NCI-H1930 (cell line): ENCODE measurements at places on chromosomes 2 and 18.
A peak's percentile ranks its signal among the peaks of the same experiment; 100 is the strongest.

GRCh38 chr2:70870790-70871189 lies 35.2 kb upstream of the CD207 start:
- no peak for DNase-seq

GRCh38 chr2:108396845-108397244 lies 19.1 kb downstream of the SULT1C4 start:
- DNase-seq = no peak

- DNase-seq = no peak
Measured at GRCh38 chr2:3594493-3595281, at the start of gene COLEC11. Gene COLEC11 (plus strand): TSS chr2:3595112. CDS start chr2:3604341, 9,229 bp downstream.

GRCh38 chr2:98027538-98027937 lies 31.8 kb upstream of the TMEM131 start:
- DNase-seq = no peak

DNA sequence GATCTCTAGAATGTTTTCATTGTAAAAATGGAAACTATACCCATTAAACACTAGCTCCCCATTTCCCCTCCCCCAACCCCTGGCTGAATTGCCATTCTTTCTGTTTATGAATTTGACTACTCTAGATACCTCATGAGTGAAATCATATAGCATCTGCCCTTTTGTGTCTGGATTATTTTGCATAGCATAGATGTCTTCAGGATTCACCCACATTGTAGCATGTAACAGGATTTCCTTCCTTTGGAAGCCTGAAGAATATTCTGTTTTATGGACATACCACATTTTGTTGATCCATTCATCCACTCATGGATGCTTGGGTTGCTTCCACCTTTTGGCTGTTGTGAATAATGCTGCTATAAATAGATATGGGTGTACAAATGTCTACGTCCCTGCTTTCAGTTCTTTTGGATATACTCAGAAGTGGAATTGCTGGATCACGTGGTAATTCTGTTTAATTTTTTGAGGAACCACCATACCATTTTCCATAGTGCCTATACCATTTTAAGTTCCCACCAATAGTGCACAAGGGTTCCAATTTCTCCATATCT lies 7.7 kb upstream of the ASB1 start:
- no peak for DNase-seq

- no peak for DNase-seq
Measured at GRCh38 chr2:3265981-3266924, 111.4 kb downstream of the EIPR1 start.

DNA sequence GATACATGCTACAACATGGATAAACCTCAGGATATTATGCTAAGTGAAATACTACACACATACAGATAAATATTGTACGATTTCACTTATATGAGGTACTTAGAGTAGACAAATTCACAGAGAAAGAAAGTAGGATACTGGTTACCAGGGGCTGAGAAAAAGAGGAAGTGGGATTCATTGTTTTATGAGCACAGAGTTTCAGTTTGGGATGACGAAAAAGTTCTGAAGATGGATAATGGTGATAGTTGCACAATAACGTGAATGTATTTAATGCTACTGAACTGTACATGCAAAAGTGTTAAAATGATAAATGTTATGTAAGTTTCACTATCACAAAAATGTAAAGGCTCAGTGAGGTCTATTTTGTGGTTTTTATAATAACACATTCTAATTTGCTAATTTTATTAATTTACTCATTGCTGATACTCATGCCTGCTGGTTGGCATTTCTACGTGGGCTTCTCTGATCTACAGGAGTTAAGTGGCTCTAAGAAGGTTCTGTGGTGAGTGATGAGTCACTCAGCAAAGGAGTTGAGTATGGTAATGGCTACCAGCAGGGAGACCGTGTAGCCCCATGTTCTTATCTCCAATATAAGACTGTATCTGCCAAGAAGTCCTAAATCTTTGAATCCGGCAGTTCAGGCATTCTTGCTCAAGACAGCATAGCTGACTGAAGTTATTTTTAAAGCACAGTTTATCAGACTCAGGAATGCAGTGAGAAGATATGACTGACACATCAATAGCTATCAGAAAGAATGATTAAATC lies 41.1 kb downstream of the UPP2 start:
- DNase-seq = no peak

- no peak for DNase-seq
Measured at GRCh38 chr2:29516767-29517166, 401.6 kb downstream of the CLIP4 start.

DNA sequence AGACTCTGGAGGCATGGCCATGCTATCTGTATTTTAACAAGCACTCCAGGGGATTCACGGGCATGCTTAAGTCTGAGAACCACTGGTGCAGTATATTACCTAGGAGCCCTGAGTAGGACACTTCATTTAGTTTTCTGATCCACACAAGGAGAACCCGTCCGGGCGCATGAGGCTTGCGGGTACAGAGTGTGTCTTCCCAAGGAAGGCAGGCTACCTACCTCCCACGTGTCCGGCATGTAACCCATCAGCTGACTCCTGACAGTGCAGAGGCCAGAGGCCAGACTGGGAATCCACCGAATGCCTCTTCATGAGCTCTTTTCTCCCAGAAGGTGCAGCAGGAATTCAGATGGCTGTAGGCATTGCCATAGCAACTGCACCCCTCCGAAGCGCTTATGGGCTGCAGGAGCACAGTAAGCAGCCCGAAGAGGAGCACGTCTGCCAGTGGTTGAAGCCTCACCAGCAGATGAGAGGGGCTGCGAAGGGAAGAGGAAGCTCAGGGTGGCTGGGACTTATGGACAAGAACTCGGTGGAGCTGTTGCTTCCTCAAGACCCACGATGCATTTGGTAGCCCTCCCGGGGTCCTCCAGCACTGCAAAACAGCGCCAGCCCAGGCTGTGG lies 33.8 kb upstream of the DNMT3A start:
- DNase-seq = no peak

DNA sequence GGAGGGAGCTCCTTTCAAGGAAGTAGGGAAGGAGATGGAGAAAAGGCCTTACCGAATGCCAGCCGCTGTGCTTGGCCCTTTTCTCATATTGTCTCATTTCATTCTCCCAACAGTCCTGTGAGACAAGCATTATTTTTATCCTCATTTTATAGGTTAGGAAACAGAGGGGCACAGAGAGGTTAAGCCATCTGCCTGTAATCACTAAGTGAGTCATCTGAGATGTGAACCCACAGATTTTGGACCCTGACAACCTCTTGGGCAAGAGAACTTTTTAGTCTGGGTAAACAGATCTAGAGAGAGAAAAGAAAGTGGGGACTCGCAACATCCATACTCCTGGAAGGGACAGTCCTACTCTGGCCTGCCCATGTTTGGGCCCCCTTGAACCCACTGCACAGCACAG lies 91.7 kb upstream of the LCLAT1 start:
- DNase-seq = no peak

DNA sequence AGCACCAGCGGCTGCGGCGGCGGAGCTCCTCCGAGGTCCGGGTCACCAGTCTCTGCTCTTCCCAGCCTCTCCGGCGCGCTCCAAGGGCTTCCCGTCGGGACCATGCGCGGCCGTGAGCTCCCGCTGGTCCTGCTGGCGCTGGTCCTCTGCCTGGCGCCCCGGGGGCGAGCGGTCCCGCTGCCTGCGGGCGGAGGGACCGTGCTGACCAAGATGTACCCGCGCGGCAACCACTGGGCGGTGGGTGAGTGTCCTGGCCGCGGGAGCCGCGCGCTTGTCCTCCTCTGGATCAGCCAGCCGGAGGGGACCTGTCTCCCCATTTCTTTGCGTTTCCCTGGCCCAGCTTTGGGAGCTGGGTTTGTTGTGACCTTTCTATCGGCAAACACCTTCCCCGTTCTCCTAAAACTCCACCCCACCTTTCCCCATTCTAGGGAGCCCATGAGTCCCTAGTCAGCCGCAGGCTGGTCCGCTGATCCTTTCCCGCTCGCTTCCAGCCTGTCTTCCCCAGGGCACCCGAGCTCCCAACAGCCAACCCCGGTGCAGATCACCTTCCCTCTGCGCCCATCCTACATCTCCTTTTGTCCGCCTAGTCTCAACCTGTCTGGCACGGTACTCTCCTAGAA lies 316 bp downstream of the GRP start:
- DNase-seq = no peak

- DNase-seq = no peak
Measured at GRCh38 chr18:75075016-75075305, 134.0 kb downstream of the PTGR3 start.

DNA sequence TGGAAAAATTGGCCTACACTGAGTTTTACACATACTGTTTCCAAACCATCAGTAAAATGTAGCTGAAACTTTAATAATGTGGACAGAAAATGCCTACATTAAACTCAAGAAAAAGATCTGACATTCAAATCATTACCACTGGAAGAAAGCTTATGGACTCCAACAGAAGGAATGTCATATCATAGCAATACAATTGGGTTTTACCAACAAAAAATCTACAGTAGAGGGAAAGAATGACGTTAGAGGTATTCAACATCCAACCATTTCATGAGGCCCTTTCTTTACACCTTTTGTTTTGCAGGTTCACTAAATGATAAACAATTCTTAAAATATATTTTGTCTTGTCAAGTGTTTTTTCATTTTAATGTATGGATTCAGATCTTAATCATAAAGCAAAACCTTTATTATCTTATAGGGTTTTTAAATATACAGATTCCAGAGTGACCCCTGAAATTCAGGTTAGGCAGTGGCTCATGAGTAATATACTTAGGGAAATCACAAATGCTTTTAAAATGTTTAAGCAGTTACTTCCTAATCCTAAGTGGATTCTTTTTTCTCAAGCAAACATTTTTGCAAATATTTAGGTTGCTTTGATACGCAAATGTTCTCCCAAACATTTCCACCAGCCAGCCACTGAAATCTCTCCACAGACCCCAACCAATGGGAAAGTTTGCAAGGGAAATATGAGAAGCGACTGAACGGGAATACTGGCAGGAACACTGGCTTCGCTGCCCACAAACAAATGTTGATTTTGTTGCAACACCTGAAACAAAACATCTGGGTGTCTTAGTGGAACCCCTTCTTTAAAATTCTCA lies 168.7 kb downstream of the TCF4 start:
- peak; percentile 36 for DNase-seq

GRCh38 chr2:71336802-71337201 lies 5.2 kb downstream of the ZNF638 start:
- DNase-seq = no peak
